ENCODE measurements at places on chromosomes 11 and 22. TPM values are rescaled to one million over a fixed set of nuclear protein-coding genes. Genes with fewer than 3 reads are reported as not detected.

Gene PNPLA3
- total RNA-seq = 1.7 TPM

Gene YPEL4
- total RNA-seq = 2.2 TPM

Gene CARS1
- 47.9 TPM for total RNA-seq

Gene KRTAP5-10
- total RNA-seq = not detected

Gene NNMT
- total RNA-seq = 133 TPM

Gene C1QTNF4
- total RNA-seq = 0.16 TPM

Gene TSPAN32
- 0.47 TPM for total RNA-seq

Gene SYNGR1
- 5.4 TPM for total RNA-seq

Gene INS
- total RNA-seq = not detected
